ENCODE measurements at places on chromosomes 5 and 9.

DNA sequence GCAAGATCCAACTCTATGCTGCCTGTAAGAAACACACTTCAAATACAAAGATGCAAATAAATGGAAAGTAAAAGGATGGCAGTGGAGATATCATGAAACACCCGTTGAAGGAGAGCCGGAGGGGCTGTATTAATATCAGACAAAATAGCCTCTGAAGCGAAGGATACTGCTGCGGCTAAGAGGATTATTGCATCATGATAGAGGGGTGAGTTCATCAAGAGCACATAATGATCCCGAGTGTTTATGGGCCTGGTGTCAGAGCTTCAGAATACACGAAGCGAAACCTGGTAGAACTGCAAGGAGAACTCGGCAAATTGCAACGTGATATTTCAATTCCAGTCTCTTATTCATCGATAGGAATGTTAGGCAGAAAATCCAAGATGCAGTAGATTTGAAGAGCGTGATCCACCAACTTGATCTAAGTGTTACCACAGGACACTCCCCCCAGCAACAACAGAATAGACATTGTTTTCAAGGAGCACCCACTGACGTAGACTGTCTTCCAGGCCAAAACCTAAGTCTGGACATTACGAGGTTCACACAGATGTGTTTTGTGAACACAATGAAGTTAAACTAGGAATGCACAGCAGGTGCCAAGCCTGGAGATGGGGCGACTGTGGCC is 27.7 kb upstream of the QSOX2 start:
- no peak for DNase-seq

GRCh38 chr5:145680169-145680568 is 155.0 kb downstream of the PRELID2 start:
- no peak for DNase-seq

- no peak for DNase-seq
Observed at GRCh38 chr5:155952486-155953089, 374.4 kb upstream of the SGCD start.

- peak; percentile 8 for DNase-seq
Observed at GRCh38 chr9:126709241-126709640, 95.5 kb downstream of the LMX1B start.

GRCh38 chr9:26650325-26650724 is 242.3 kb downstream of the CAAP1 start:
- DNase-seq = no peak

GRCh38 chr9:137193771-137194170 is 5.3 kb downstream of the SSNA1 start:
- DNase-seq = no peak

DNA sequence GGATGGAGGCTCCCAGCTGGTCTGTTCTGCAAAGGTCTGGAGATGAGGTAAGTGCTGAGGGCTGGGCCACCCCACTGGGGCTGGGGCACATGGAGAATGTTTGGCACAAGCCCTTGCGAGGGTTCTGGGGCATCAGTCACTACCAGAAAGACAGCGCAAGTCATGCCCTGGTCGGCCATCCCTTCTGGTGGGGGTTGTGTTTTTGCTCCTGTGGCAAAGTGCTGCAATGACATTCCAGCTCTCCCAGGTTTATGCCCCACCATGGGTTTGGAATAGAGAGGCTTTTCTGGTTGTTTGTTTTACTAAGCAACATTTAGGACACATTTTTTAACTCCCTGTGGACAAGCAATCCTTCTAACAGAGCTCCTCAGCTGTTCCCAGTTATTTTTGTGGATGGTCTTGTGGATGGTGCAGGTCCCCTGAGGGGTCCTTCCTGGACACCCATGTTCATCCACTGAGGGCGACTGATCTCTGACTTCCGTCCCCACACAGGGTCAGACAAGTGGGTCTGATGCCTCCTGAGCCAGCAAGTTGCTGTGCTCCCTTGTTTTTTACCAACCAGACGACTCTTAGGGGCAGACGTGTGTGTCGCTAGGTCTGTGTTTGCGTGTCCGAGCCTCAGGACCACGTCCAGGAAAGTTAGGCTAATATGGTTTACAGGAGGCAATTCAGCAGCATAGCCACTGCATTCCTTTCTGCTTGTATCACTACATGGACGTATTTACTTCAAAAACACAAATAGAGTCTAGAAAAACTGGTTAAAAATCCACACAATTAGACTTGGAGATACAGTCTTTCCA is 64.9 kb upstream of the ECM2 start:
- DNase-seq = peak; percentile 84

Measured in lower leg skin (tissue), 4 donors.